Stimulated activated CD4-positive, alpha-beta T cell treated with anti-CD3 and anti-CD28 coated beads, Interleukin-15, amount 100 ng/mL, for 1 hour (primary cell): ENCODE measurements at places on chromosomes 13 and 19.

- DNase-seq, result no peak
Observed at GRCh38 chr13:31007417-31007816, 75.0 kb downstream of the TEX26 start.

DNA sequence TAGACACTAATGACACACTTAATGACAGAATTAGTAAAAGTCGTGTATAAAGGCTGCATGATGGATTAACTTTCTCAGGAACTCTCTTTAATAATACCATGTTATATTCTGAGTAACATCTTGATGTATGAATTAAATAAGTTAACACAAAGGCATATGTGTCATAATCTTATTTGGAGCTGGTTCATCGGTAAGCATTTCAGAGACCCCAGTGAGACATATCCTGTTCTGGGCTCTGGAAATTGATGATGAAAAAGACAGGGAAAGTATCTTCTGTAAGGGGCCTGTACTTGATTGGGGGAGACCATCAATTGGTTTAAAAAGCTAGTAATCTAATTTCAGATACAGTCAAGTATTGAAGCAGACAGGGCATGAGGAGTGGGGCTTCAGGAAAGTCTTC lies 547.9 kb downstream of the GPC6 start:
- no peak for DNase-seq

- DNase-seq, result no peak
Observed at GRCh38 chr13:75936791-75937190, 300.7 kb downstream of the LMO7 start.

DNA sequence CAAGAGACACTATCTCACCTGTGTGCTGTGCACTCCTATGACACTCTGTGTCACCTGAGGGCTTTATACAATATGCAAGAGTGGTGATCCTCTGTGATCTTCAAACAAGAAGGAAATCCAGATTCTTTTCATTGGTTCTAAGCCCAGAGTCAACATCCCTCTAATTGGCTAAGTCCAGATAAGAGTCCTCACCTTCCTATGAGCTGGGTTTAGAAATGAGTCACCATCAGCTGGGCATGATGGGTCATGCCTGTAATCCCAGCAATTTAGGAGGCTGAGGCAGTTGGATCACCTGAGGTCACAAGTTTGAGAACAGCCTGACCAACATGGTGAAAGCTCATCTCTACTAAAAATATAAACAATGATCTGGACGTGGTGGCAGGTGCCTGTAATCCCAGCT lies 144.4 kb downstream of the ZNF675 start:
- DNase-seq, result no peak

- no peak for DNase-seq
Observed at GRCh38 chr13:32936716-32937115, 79.5 kb upstream of the KL start.

DNA sequence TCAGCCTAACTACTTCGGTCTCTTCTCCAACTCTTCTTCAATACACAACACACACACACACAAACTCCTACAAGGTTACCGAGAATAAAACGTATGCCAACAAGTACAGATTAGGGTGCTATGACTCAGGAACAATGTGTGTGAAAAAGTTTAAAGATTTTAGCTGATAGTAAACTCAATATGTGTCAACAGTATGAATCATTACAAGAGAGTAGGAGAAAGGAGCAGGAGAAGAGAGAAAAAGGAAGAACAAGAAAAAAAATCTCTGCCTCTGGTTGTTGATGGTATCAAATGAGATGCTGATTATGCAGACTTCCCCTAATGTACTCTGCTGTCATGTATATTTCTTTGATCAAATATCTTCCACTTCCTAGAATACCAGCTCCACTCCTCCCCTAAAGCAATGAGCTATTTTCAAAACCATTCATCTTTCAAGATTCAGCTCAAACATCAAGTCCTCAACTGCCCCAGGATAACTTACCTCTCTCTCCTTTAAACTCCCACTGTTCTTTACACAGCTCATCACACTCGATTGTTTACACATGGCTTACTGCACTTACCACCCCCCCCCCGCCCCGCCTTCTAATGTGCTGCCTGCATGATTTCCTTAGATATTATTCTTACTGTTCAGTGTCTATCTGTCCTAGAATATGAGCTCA lies 95.6 kb downstream of the FAM216B start:
- DNase-seq, result no peak

DNA sequence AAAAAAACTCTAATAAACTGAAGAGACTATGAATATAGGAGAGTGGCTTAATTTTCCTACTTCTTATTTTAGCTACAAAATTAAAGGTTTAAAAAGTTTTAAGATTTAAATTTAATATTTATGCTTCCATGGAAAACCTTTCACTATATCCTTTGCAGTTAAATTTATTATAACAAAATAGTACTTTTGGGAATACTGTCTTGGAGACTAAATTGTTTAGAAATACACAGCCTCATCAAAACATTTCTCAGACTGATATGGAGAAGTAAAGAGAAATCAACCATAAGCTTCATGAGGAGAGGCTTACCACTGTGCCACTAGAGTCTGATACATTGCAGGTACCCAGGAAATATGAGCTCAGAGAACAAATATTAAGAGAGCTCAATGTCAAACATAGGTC lies 436.5 kb downstream of the KCTD12 start:
- no peak for DNase-seq

- no peak for DNase-seq
Observed at GRCh38 chr19:11265785-11266236, 3.5 kb upstream of the DOCK6 start.

DNA sequence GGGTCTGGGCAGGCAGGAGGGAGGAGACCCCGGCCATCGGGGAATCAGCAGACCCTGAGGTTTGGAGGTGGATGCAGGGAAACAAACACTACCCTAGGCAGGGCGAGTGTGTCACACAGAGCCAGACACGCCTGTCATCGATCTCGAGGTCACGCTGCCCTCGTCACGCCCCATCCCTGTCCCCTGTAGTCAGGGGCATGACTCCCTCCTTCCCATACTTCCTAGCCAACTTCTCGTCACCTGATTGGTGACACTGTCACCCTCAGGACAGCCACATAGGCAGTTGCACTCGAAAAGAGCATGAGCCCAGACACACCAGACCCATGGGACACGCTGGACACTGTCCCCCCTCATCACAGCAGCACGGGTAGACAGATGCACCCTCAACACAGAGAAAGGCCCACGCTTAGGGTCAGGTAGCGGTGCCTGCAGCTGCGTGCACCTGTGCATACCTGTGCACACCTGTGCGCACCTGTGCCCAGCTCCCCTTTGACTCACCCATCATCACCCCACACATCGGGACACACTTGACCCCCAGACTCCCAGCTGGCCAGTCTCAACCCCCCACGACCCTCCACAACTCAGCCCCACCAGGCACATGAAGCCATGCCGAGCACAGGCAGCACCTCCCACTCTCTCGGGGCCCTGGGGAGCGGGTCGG lies 11.9 kb downstream of the CILP2 start:
- no peak for DNase-seq

- no peak for DNase-seq
Observed at GRCh38 chr19:42353341-42354015, 28.0 kb downstream of the MEGF8 start.

DNA sequence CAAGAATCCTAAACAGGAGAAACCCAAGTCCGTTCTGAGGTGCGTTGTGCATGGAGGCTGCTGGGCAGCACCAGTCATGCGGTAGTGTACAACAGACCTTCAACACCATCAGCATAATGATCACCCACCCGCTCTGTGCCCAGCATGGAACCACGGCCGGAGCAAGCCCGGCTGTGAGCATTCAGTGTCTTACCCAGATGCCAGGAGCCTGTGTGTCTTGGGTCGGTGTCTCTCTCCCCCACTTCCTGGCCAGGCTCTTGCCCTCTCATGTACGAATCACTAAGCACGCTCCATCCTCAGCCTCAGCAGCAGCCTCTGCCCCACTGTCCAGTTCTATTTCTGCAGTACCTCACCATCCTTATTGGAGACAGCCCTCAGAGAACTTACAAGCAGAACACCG lies 231.6 kb upstream of the IRS2 start:
- no peak for DNase-seq

- DNase-seq, result no peak
Observed at GRCh38 chr13:28237944-28238343, 99.6 kb downstream of the PAN3 start.

- no peak for DNase-seq
Observed at GRCh38 chr13:99046851-99047250, 69.0 kb upstream of the DOCK9 start.

GRCh38 chr19:7742575-7742974 lies 4.8 kb downstream of the CD209 start:
- DNase-seq, result no peak

- no peak for DNase-seq
Observed at GRCh38 chr19:49498475-49498874, 2.2 kb downstream of the RPS11 start.

GRCh38 chr13:26202365-26202972 lies 19.6 kb downstream of the RNF6 start:
- DNase-seq, result no peak

DNA sequence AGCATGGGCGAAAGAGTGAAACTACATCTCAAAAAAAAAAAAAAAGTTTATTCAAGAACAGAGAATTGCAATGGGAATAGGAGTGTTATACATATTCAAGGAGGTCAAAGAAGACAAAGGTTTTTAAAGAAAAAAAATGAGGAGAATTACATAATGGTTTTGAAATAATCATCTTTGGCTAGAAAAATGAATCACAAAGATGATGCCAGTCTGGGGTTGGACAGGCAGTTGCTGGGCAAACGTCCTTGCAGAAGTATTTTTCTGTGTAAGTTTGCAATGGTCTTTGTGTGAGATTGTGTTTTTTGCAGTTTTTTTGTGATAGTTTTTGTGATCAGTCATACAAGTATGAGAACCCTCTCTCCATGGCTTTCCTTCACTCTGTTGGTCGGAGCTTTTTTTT lies 23.7 kb downstream of the LYPD3 start:
- DNase-seq, result no peak
